ENCODE measurements at places on chromosomes 16 and 17.

DNA sequence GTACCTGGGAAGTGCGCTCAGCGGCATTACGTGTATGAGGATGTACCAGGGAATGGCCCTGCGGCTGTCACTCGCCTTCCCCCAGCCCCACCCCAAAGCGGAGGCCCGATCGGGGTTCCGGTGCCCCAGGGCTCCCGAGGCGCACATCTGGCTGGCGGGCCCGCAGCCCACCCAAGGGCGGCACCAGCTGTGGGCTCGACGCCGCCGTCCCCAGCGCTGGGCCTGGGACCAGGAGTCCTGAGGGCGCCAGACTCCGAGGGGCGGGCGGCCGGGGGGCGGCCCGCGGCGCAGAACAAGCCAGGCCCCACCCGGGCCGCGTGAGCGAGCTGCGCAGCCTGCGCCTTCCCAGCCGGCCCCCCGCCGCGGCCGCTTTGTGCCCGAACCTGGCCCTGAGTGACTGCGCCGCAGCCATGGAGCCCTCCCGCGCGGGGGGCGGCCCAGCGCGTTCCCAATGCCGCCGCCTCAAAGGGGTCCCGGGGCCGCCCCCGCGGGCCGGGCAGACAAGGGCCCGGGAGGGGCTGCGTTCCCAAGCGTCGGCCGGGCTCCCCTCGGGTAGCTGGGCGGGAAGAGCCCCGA is 17.4 kb downstream of the ZNF423 start:
- DNase-seq, result no peak

- no peak for DNase-seq
These were observed 583 bp upstream of the COX6A2 start for GRCh38 chr16:31428638-31429247.

DNA sequence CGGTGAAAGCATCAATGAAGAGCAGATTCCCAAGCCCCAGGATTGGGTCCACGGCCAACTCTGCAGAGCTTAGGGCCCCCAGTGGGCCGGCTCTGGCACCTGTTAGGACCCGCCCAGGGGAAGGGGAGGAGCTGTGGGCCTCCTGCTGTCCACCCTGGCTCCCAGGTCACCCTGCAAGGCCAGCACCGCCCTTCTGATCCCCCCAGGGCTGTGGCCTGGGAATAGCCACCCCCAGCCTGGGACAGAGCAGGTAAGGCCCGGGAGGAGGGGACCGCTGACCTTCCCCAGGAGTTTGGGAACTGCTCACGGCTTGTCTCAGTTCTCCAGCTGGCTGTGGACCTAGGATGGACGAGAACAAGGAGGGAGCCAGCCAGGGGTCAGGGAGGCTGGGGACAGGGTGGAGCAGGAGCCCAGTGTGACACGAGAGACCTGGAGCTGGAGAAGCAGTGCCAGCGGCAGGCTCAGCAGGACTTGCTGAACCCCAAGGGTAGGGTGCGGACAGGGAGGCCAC is 39.3 kb upstream of the SLC38A10 start:
- no peak for DNase-seq

DNA sequence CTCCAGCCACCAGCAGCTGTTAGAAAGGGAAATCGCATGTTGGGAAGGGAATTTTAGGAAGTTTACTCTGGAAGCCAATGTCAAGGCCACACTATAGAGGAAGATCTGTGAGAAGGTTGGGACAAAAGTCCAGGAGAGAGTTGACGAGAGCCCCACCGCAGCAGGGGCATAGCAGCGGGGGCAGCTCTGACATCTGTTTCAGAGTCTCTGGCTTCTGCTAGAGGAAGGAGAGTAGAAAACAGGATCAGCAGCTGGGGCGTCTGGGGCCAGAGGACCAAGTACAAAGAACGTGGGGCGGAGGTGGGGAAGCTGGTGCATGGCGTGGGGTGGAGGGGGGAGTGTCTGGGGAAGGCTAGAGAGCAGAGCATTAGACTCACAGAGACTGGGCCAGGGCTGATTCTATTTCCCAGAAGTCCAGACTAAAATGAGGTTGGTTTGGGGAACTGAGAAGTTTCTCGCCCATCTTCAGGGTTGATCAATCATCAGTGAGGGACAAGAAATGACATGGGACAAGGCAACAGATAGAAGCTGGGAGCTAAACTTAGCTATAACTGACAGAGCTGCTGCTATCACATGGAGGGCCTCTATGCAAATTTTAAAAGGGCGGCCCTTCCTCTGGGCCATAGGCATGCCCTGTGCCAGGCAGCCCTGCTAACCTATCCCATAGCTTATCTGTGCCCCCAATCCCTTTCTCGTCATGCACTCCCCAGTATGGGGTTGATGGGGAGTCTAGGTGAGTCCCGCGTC is 1.2 kb downstream of the RABEP2 start:
- no peak for DNase-seq
